ENCODE measurements at places on chromosomes 2 and 18.

DNA sequence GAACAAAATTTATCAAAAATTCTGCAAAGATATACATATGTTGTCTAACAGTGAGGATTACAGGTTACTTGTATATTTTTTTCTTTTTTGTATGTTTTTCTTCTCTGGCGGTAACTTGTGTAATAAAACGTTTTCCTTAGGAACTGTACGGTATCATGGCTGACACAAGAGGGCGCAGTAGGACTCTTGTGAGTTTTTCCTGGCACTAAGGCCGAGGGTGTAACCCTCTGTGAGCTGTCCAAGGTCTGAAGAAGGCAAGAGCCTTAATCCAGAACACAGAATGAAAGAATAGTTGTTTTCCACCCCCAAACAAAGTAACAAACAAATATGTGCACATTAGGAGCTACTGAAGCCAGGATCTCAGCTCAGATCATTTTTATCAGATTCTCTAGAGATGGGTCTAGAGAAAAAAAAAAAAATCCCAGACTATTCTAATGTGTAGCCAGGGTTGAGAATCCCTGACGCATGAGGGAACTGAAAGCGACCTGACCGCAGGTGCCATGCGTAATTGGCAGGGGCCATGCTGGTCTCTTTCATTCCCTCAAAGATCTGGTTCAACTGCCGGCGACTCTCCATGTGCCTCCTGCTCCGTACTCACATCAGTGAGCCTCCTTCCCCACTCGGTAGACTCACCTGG is 27.0 kb downstream of the TMEM200C start:
- H3K4me1 ChIP-seq: no peaks in the 10 kb centered on the region
- H3K27ac ChIP-seq: no peak overlapping the region
- no peaks in the 10 kb centered on the region for H3K27me3 ChIP-seq
- no peaks in the 10 kb centered on the region for H3K36me3 ChIP-seq

DNA sequence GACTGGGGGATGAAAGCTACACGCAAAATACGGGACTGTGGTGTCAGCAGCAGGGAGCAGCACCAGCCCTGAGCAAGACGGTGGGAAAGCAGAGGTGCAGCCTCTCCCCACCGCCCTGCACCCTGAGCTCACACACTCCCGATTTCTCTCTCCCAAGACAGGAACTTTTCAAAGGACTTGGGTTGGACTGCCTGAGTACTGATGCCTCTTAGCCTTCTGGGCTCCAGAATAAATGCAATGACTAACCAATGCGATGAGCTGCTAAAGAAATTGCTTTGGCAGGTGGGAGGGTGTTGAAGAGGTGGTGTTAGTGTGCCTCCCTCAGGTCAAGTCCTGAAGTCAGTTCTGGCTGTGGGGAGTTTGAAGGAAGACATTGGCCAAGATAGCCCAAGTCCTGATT is 9.6 kb downstream of the TRIM54 start:
- H3K36me3 ChIP-seq: no peaks in the 10 kb centered on the region
- H3K27me3 ChIP-seq: peaks cover 23% of the 10 kb centered on the region
- DNase-seq: no peak

- no peak for DNase-seq
- peak overlapping the region; percentile 31 for H3K27ac ChIP-seq
- peaks cover 6% of the 10 kb centered on the region for H3K4me1 ChIP-seq
- no peak overlapping the region for H3K4me3 ChIP-seq
These were observed 7.9 kb downstream of the UGP2 start for GRCh38 chr2:63849381-63850203.

- H3K4me3 ChIP-seq: no peak overlapping the region
- no peak for DNase-seq
- no peaks in the 10 kb centered on the region for H3K4me1 ChIP-seq
- no peaks in the 10 kb centered on the region for H3K27me3 ChIP-seq
These were observed 75.2 kb upstream of the RBMS1 start for GRCh38 chr2:160568856-160569255.

DNA sequence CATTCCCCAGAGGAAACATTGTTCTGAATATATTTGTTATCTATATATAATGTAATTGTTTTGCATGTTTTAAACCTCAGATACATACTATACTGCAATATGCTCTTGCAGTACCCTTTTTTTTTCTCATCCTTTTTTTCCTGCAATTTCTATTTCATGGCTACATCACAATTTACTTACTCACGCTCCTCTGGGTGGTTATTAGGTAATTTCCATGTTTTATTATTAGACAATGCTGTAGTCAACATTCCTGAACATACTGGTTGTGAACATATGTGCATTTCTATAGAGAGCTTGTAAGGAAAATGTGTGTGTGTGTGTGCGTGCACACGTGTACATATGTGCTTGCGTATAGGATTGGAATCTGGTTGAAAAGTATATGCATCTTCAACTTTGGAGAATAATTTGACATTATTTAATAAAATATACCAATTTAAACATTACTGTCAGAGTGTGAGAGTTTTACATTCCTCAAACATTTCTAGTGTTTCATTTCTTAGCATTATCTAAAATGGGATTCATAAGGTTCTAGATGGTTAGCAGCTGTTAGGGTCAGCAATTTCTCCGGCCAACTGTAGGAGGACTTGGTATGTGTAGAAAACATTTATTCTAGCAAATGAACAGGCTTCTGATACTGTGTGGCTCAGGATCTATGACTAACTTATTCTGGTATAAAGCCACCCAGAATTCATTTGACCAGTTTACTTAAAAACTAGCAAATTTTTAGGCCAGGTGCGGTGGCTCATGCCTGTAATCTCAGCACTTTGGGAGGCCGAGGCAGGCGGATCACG is 22.4 kb downstream of the NCOA1 start:
- H3K4me1 ChIP-seq: peaks cover 5% of the 10 kb centered on the region
- H3K27me3 ChIP-seq: no peaks in the 10 kb centered on the region
- DNase-seq: no peak

GRCh38 chr18:36772241-36772723 is 56.5 kb downstream of the TPGS2 start:
- no peak for DNase-seq
- H3K36me3 ChIP-seq: no peaks in the 10 kb centered on the region
- no peaks in the 10 kb centered on the region for H3K27me3 ChIP-seq
- no peak overlapping the region for H3K4me3 ChIP-seq
- no peaks in the 10 kb centered on the region for H3K4me1 ChIP-seq

- H3K36me3 ChIP-seq: no peaks in the 10 kb centered on the region
- peaks cover 28% of the 10 kb centered on the region for H3K4me1 ChIP-seq
- no peaks in the 10 kb centered on the region for H3K27me3 ChIP-seq
These were observed 25.4 kb downstream of the SH3BP4 start for GRCh38 chr2:234977228-234977679.

GRCh38 chr2:37688771-37689468 is 17.5 kb upstream of the CDC42EP3 start:
- no peak overlapping the region for H3K4me3 ChIP-seq
- H3K27ac ChIP-seq: no peak overlapping the region
- no peak for DNase-seq
- H3K27me3 ChIP-seq: peaks cover 12% of the 10 kb centered on the region
- no peaks in the 10 kb centered on the region for H3K36me3 ChIP-seq

DNA sequence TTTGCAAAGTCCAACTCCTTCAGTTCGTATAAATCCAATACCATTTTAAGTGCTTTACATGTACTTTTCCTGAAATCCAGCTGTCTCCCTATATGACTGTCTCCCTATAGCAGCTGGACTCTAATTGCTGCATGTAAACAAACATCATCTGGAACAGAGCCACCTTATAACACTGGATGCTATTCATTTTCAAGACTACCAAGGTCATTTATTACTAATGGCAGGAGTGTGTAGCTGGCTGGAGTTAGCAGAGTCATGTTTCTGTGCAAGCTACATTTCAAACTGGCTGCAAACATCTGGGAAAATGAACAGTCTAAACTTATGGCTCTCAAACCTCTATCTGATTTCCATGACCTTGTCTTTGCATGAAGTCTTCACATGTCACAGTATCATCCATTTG is 575.2 kb downstream of the PIK3C3 start:
- no peaks in the 10 kb centered on the region for H3K27me3 ChIP-seq
- DNase-seq: peak; percentile 21
- no peak overlapping the region for H3K27ac ChIP-seq
- no peak overlapping the region for H3K4me3 ChIP-seq

- DNase-seq: no peak
- no peak overlapping the region for H3K27ac ChIP-seq
- H3K27me3 ChIP-seq: no peaks in the 10 kb centered on the region
- no peaks in the 10 kb centered on the region for H3K36me3 ChIP-seq
These were observed 27.5 kb downstream of the INPP4A start for GRCh38 chr2:98472132-98472650.

DNA sequence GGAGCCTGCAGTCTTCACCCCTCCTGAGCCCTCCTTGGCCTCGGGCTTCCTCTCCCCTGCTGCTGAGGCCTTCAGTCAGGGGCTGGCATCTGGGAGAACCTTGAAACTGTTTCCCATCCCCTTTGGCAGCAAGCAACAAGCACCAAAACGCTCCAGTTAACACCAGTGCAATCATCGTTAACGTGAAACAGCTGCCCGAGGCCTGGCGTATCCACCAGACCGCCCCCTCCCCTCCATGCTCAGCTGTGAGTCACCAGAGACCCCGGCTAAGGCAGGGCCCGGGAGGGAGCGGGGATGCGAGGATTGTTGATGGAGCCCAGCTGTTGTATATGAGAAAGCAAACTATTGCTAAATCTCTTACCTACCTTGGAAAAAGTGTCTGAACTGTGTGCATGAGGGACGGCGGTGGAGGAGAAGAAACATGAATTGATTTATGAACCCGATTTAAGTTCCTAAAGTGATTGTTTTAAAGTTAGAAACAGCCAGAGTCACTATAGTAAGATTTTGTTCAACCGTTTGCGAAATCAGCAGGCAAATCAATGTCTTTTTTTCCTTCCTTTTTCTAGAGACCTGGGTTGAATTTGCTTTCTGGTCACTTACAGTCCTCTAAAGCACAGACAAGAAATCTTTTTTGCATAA is 5.2 kb downstream of the ZFP36L2 start:
- H3K4me3 ChIP-seq: peak overlapping the region; percentile 91
- H3K27ac ChIP-seq: peak overlapping the region; percentile 93

GRCh38 chr2:24837996-24838513 is 44.8 kb downstream of the CENPO start:
- no peak for DNase-seq
- no peak overlapping the region for H3K4me3 ChIP-seq
- no peaks in the 10 kb centered on the region for H3K4me1 ChIP-seq
- no peak overlapping the region for H3K27ac ChIP-seq
- H3K36me3 ChIP-seq: peaks cover 66% of the 10 kb centered on the region

GRCh38 chr18:7760967-7761948 is 194.1 kb downstream of the PTPRM start:
- H3K4me3 ChIP-seq: no peak overlapping the region
- no peaks in the 10 kb centered on the region for H3K36me3 ChIP-seq
- no peaks in the 10 kb centered on the region for H3K27me3 ChIP-seq
- H3K4me1 ChIP-seq: peaks cover 21% of the 10 kb centered on the region
- H3K27ac ChIP-seq: no peak overlapping the region

DNA sequence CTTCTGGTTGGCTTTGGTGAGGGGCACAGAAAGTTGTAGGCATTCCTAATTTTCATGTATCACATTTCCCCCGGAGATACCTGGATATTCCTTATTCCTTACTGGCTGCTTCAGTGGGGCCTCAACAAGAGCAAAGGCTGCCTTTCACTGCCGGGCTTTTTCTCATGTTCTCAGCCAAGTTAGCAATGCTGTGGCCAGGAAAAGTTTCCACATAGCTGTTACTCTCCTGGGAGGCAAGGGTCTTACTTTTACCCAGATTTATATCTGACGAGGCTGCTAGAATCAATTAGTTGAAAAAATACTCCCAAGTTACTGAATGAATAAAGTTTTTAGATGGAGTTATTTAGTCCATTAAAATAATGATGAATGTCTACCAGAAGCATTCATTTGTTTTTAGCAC is 230.5 kb downstream of the ZNF407 start:
- H3K4me3 ChIP-seq: no peak overlapping the region
- H3K4me1 ChIP-seq: no peaks in the 10 kb centered on the region
- no peaks in the 10 kb centered on the region for H3K27me3 ChIP-seq
- H3K36me3 ChIP-seq: no peaks in the 10 kb centered on the region
- H3K27ac ChIP-seq: no peak overlapping the region
- DNase-seq: no peak

GRCh38 chr2:196440413-196440812 is 199.1 kb upstream of the CCDC150 start:
- H3K4me1 ChIP-seq: no peaks in the 10 kb centered on the region
- H3K36me3 ChIP-seq: no peaks in the 10 kb centered on the region
- no peak overlapping the region for H3K27ac ChIP-seq
- no peaks in the 10 kb centered on the region for H3K27me3 ChIP-seq
- no peak overlapping the region for H3K4me3 ChIP-seq

- peak; percentile 67 for DNase-seq
- no peaks in the 10 kb centered on the region for H3K4me1 ChIP-seq
- H3K27ac ChIP-seq: no peak overlapping the region
These were observed 572 bp upstream of the ZNF516 start for GRCh38 chr18:76495435-76496193.

- DNase-seq: no peak
- no peak overlapping the region for H3K4me3 ChIP-seq
- no peaks in the 10 kb centered on the region for H3K27me3 ChIP-seq
- no peaks in the 10 kb centered on the region for H3K36me3 ChIP-seq
These were observed 68.3 kb upstream of the RND3 start for GRCh38 chr2:150555611-150556356.

DNA sequence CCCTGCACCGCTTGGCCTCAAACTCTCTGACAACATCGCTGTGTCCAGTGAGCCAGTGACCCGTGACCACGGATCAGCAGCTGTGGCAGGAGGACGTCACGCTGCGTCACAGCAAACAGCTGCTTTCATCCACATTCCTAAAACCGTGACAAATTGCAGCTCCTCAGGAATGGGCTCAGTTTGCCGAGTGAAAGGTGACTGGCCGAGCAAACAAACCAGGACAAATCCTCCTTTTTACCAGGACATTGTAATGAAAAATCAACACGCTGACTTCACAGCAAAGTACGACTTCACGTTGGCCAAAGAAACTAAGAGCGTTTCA is 57.6 kb downstream of the PXDN start:
- no peaks in the 10 kb centered on the region for H3K36me3 ChIP-seq
- H3K4me1 ChIP-seq: no peaks in the 10 kb centered on the region
- no peak for DNase-seq
- H3K27ac ChIP-seq: no peak overlapping the region

GRCh38 chr2:161228511-161229240 is 68.4 kb downstream of the TANK start:
- H3K27me3 ChIP-seq: no peaks in the 10 kb centered on the region
- H3K36me3 ChIP-seq: peaks cover 11% of the 10 kb centered on the region
- H3K4me1 ChIP-seq: no peaks in the 10 kb centered on the region
- no peak overlapping the region for H3K4me3 ChIP-seq
- DNase-seq: no peak

DNA sequence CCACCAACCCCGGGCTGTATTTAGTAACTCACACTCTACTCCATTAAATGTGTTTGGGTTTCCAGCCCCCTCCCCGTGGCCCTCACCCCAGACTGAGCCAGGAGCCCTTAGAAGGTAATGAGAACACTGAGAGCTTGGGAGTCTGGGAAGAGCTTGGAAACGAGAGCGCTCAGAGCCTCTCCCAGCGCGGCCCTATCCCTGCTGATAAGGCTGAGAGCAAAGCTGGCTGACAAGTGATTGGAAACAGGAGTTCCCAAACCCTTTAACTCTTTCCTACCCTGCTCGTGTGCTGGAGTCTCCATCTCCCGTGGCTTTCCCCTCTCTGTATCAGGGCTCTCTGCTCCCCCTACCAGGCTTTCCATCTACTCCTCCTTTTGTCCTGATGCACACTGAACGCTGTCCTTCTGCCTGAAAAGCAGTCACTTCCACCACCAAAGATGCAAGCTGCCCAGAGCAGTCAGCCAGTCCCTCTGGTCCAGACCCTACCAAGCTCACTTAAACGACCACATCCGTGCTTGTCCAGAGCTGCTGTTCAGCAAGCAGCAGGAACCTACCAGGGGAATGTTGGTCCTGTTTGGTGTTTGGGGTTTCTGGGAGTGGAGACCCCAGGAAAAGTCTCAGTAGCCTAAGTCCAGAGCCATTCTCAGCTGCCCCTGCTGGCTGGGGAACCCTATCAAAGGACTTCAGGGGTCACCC is 100.0 kb upstream of the PKDCC start:
- H3K4me1 ChIP-seq: peaks cover 34% of the 10 kb centered on the region
- no peak overlapping the region for H3K27ac ChIP-seq
- DNase-seq: peak; percentile 51

Measured in small intestine (tissue), 16 donors.